Activated CD4-positive, alpha-beta memory T cell treated with anti-CD3 and anti-CD28 coated beads, Interleukin-2, amount 10 ng/mL, durations not matched to agents 7 days and 5 days (primary cell): ENCODE measurements at places on chromosomes 2 and 18. TPM values are rescaled to one million over a fixed set of nuclear protein-coding genes. Genes with fewer than 3 reads are reported as not detected.

Gene ADD2
- 1.4 TPM for total RNA-seq

Gene C2orf81
- total RNA-seq = 1.2 TPM

DNA sequence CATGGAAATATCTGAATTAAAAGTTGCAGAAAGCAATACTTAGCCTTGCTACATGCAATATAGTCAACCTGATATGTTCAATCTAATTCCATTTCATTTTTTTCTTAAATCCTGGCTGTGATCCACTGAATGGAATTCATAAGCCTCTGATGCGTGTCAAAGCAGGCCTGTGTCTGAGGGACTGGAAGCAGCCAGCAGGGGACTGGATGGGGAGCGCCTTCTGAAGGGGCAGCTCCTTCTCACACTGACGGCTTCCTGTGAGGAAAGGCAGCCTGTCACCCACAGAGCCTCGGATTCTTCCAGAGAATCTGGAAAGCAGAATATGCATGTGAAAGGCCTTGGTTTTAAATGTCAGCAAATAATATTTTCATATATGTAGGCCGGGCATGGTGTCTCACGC lies 73.5 kb downstream of the KCNF1 start:
- DNase-seq = no peak

GRCh38 chr18:55876254-55876653 lies 288.3 kb upstream of the TCF4 start:
- no peak for DNase-seq

GRCh38 chr18:43949291-43949690 lies 672.0 kb upstream of the SYT4 start:
- DNase-seq = no peak

- no peak for DNase-seq
Measured at GRCh38 chr2:172182624-172183023, 79.9 kb upstream of the DLX2 start.
